ENCODE measurements at places on chromosomes 2 and 18.
A peak's percentile ranks its signal among the peaks of the same experiment; 100 is the strongest.

- DNase-seq = no peak
Measured at GRCh38 chr18:8559612-8560186, 49.5 kb upstream of the RAB12 start.

DNA sequence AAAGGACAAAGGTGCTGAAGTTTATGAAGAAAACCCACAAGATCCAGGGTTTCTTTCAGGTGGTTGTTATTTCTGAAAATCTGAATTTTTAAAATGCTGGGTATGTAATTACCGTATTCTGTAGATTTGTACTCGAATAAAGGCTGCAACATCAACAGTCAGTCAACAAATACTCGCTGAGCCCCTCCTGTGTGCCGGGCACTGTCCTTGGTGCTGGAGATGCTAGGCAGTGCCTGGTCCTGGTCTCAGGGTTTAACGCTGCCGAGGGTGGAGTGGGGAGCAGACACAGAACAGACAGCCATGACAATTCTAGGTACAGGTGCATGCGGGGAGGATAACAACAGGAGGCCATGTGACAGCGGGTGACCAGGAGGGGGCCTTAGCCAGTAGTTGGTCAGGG, 27.2 kb upstream of the PDIA6 start:
- peak; percentile 49 for DNase-seq

DNA sequence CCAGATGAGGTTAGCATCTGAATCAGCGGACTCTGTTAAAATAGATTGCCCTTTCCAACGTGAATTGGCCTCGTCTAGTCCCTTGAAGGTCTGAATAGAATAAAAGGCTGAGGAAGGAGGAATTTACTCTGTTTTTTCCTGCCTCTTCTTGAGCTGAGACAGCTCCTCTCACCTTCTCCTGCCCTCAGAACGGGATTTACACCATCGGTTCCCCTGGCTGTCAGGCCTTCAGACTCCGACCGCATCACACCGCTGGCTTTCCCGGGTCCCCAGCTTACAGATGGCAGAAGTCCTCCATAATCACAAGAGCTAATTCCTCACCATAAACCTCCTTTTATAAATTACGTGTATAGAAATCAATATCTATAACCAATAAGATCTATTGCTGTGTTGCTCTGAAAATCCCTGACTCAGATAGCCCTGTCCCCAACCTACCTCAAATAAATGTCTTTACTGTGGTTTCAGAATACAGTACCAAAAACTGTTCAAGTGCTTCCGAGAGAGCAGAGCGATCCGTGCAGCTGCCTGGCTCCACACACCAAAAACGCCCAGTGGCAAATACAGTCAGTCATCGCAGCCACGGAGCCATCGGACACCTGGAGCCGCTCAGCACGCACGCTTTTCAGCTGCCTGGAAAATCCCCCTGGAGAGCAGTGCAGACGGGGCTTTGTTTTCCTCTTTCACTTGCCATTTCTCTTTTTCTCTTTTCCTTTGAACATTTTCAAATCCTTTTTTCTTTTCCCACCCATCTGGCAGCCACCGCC, 196.9 kb downstream of the NRP2 start:
- DNase-seq = no peak

- no peak for DNase-seq
Measured at GRCh38 chr2:198695879-198696278, 761.9 kb downstream of the SATB2 start.

GRCh38 chr2:119826370-119826961, 66.7 kb downstream of the PTPN4 start:
- DNase-seq = peak; percentile 66

- DNase-seq = no peak
Measured at GRCh38 chr18:58584200-58585127, 44.4 kb downstream of the ALPK2 start.

DNA sequence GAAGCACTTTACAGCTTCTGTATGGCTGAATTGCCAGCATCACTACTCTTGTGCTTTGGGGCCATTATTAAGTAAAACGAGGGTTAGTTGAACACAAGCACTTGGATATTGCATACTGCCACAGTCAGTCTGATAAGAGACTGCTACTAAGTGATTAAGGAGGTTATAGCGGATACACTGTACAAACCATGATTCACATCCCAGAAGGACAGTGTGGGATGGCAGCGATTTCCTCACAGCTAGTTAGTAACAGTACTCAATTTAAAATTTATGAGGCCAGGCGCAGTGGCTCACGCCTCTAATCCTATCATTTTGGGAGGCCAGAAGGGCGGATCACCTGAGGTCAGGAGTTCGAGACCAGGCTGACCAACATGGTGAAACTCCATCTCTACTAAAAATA, 2.6 kb upstream of the BMPR2 start:
- peak; percentile 58 for DNase-seq

DNA sequence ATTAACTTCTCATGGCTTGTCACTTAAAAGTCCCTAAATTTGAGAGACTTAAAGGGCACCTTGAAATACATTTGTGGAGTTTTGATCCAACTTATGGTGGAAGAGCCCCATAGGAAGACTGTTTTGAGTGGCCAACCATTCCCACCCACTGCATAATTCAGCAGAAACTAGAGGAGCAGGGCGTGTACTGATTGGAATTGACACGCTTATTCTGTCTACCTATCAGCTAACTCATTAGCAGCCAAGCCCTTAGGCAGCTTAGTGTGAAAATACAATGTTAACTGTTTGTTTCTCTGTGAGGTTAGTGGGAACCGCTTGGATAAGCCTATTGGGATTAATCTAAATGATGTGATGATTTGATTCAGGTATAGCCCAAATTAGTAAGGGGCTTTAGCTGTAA, 6.4 kb downstream of the LGALSL start:
- no peak for DNase-seq

GRCh38 chr2:237244976-237245646, 159.4 kb downstream of the COPS8 start:
- no peak for DNase-seq

DNA sequence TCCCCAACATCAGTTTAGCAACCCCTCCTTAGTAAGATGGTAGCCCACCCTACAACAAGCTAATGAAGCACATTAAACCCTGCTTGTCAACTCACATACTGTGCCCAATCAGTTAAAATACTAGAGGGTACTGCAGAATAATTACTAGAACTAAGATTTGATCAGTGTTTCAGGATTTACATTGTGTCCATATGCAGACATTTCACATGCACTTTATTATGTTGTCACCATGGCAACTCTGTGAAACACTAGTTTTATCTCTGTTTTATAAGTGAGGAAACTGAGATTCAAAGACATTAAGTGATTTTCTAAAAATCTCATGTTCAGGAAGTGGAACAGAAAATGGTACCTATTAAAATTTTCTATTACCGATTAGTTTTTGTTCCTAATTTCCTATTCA, 61.7 kb downstream of the CYBRD1 start:
- no peak for DNase-seq

- DNase-seq = no peak
Measured at GRCh38 chr18:67652288-67652687, 135.8 kb upstream of the DSEL start.

GRCh38 chr2:133503323-133503722, 64.9 kb downstream of the NCKAP5 start:
- no peak for DNase-seq

- no peak for DNase-seq
Measured at GRCh38 chr18:11324956-11325882, 175.8 kb upstream of the PIEZO2 start.

DNA sequence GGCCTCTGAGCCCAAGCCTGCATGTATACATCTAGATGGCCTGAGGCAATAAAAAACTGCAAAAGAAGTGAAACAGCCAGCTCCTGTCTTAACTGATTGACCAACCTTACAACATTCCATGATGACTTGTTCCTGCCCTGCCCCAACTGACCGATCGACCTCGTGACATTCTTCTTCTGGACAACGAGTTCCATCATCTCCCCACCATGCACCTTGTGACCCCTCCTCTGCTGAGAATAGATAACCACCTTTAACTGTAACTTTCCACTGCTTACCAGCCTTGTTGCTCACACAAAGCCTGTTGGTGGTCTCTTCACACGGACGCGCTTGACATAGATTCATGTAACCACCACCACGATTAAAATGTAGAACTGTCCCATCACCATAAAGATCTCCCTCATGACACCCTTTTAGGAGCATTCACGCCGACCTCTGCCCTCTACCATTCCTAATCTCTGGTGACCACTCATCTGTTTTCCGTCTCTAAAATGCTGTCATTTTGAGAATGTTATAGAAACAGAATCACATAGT, 120.1 kb upstream of the REV1 start:
- DNase-seq = no peak

DNA sequence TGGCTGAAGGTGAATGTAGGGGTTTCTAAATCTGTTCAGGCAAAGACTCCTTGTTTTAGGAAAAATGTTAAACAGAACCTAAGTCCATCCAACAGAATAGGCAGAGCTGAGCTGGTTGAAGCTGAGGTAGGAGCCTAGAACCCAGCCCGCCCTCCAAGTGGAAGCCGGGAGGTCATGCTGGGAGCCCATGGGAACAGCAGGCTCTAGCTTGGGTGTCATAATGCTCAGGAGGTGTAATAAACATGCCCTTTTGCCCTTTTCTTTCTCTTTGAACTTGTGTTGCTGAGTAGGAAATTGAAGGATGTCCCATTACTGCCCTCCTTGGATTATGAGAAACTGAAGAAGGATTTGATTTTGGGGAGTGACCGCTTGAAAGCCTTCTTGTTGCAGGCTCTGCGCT, 60.3 kb downstream of the ARMC9 start:
- DNase-seq = no peak

- no peak for DNase-seq
Measured at GRCh38 chr2:127771756-127772155, 39.2 kb downstream of the WDR33 start.

- no peak for DNase-seq
Measured at GRCh38 chr18:62571648-62572047, 48.8 kb downstream of the ZCCHC2 start.

DNA sequence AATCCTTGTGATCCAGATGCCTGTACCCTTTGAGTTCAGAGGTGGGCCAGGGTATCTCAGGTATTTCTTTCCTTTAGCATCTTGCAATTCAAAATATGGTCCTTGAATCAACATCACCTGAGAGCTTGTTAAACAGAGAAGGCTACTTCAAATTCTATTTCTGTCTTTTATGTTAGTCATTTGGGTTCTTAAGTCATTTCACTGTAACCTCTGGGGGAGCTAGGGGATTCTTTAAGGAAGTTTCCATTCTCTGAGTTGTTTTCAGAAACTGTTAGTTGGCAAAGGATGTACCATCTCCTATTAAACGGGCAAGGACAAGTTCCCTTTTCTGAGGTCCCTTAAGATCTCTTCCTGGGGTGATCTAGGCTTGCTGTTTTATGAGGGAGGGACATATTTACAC, 16.6 kb downstream of the CFLAR start:
- DNase-seq = peak; percentile 45

DNA sequence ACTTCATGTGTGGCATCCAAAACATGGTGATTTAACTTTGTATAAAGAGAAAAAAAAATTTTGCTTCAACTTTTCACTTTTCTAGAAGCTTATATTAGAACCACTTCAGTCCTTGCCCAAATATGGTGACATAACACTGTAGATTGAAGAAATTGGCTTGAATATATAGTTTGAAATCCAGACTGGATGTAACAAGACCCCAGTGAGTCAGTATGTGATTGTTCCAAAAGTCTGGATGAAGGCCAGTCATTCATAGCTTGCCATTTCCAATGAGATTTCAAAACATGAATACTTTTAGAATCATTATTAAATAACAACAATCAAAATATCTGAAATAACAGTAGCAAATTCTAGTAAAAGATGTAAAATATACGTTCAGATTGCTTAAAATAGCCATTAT, 104.8 kb upstream of the FN1 start:
- DNase-seq = peak; percentile 92

GRCh38 chr2:82342356-82342755, 2037.8 kb upstream of the LRRTM1 start:
- DNase-seq = no peak

DNA sequence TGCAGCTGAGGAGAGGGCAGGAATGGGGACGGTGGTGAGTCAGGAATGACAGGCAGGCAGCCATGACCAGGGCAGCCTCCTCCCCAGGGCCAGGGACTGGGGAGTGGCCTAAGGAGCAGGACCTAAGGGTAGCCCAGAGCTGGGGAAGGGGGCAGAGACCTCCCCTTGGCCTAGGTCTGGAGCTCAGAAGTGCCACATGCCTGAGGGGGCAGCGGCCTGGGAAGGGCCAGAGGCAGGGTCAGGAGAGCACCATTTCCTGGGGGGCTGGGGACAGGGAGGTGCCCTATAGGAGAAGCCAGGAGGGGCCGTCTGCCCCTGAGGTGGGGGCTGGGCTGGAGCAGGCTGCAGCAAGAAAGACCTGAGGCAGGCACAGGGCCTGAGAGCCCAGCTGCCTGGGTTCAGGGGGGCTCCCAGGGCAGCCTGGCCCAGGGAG, 20.9 kb downstream of the CFLAR start:
- no peak for DNase-seq

GRCh38 chr2:124402274-124402673, 377.2 kb downstream of the CNTNAP5 start:
- no peak for DNase-seq

GRCh38 chr18:48142994-48143393, 212.5 kb upstream of the SMAD2 start:
- no peak for DNase-seq

- no peak for DNase-seq
Measured at GRCh38 chr2:135190799-135191198, 138.7 kb downstream of the RAB3GAP1 start.

DNA sequence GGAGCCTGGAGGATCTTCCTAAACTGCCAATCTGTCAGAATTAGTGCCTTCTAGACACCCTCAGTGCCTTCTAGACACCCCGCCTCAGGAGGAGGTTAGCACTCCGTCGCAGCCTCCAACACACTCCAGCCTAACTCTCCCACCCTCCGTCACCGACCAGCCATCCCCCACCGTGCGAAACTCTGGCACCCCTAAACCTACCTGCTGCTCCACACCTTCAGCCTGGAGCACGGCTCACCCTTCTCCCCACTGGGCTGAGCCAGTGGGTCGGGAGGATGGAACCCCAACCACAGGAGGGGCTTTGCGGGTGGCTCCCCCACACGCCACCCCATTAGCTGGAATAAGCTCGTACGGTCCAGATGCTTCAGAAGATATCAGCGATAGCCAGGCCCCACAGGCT, 468.9 kb upstream of the HS6ST1 start:
- DNase-seq = no peak

DNA sequence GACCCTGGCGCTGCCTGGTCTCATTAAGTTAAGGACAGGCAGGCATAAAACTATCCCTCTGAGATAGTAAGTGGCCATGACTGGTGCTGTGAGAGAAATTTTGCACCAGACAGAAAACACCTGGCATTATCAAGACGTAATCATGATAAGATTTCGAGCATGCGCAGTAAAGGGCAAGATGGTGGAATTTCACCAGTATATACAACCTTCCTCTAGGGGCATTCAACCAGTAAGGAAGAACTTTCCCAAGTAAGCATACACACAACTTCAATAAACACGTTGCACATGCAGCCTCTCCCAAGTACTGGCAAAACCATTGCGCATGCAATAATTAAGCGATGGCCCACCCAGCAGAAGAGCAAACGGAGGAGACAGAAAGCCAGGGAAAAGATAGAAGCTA, 1376.4 kb upstream of the CRIM1 start:
- no peak for DNase-seq

Data from lung microvascular endothelial cell (primary cell).